ENCODE measurements at places on chromosomes 3 and 15.

GRCh38 chr3:37745076-37745475 is 116.6 kb upstream of the CTDSPL start:
- DNase-seq: no peak

DNA sequence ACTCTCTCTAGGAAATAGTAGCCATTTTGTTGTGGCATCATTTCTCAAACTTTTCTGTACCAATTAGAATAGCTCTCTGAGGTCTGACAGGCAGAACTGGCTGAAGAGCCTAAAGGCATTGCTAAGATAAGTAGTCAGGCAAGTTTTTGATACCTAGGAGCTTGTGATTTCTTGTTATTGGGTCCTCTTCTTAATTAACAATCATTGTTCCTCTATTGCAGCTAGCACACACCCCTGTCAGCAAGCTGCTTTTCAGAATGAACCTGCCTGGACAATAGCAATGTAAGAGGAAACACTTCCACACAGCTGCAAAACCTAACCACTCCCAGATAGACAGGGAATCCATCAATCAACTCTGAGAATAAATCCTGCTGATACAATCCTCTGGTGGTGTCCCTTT is 403.9 kb upstream of the TBL1XR1 start:
- DNase-seq: no peak

DNA sequence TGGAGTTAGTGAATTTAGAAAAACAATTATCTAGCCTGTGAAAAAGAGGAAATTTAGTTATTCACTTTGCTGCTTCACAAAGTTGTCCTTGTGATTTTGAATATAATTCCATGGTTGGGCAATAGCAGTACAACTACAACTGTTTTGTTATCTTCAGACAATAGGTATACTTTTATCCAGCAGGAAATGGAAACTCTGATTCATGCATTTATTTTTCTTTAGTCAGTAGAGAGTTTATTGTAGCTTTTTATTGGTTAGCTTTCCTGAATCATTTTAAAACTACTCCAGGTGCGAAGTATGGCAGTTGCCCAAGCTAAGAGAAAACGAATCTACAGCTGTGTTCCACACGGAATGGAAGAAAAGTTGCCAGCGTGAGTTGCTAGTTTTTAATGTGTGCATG is 80.3 kb downstream of the TM4SF4 start:
- DNase-seq: no peak

DNA sequence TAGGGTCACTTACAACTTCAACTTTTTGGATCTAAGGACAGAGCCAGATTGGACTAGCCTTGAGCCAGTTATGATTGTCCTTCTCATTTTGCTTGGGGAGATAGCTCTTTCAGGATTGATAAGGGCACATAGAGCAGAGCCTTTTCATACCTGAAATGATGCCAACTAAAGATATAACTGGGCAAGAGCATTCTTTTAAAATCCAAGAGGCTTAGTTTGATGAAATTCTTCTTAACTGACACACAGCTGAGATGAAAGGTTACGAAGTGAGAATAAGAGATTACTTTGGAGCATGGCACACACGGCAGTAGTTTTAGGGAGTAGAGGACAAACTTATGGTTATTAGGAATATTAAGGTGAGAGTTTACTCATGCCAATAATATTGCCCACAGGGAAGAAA is 12.7 kb downstream of the CD200 start:
- no peak for DNase-seq

DNA sequence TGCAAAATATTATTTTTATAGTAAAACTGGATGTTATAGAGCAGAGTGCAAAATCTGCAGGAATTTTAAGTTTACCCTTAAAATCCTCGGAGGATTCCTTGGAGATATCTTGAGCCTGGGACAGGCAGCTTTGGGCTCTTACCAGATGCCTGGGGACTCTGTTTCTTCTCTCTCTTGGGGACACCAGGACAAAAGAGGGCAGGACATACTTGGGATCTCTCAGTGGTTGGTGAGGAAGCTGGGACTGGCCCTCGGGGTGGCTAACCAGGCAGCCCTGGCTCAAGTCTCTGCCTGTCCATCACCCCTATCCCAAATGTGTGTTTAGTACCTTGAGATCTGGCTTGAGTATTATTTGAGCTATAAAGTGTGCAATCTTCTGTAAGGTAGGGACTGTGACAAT is 38.6 kb downstream of the TKT start:
- DNase-seq: no peak

GRCh38 chr3:10527295-10528001 is 22.1 kb upstream of the ATP2B2 start:
- DNase-seq: no peak

- no peak for DNase-seq
These were observed 785.5 kb upstream of the ARRDC4 start for GRCh38 chr15:97174886-97175540.

DNA sequence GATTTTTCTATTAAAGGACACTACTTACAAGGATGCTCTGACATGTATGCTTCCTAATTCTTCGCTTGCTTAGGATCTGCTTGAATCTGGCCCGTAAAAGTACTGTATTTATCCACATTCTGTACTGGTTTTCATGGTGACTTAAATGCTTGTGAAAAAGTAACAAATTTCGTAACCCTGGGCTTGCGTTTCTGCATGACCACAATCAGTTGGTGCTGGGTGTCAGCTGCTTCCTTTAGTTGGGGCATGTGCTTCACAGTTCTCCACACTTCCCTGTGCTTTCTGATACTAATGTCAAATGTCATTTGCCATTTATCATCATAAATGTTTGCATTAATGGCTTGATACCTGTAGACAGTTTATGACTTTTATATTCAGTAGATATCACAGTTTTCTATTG is 218.4 kb upstream of the MLF1 start:
- no peak for DNase-seq

DNA sequence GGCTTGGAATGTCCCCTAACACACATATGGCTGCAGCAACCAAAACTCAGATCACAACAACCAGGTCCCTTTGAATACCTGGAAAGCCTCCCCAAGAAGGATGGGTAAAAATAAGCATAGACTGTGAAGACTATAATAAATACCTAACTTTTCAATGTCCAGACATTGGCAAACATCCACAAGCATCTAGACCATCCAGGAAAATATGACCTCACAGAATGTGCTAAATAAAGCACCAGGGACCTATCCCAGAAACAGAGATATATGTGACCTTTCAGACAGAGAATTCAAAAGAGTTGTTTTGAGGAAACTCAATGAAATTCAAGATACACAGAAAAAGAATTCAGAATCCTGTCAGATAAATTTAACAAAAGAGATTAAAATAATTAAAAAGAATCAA is 109.2 kb downstream of the NEDD4 start:
- no peak for DNase-seq

- no peak for DNase-seq
These were observed 222.7 kb downstream of the EFHB start for GRCh38 chr3:19711160-19711782.

DNA sequence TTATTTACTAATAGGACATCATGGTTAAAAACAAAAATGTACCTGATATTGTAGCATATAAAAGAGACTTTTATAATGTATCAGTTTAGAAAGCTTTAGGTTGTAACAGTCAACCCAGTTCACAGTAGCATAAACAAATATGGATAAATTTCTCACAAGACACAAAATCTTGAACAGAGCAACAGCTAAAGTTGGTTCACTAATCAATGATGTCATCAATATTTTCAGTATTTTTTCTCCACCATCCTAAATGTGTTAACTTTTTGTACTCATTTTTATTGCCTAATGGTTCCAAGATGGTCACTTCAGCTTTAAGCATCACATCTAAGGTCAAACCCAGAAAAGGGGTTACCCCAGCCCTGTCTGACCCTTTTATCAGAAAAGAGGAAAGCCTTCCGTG is 21.2 kb upstream of the NRG4 start:
- no peak for DNase-seq

DNA sequence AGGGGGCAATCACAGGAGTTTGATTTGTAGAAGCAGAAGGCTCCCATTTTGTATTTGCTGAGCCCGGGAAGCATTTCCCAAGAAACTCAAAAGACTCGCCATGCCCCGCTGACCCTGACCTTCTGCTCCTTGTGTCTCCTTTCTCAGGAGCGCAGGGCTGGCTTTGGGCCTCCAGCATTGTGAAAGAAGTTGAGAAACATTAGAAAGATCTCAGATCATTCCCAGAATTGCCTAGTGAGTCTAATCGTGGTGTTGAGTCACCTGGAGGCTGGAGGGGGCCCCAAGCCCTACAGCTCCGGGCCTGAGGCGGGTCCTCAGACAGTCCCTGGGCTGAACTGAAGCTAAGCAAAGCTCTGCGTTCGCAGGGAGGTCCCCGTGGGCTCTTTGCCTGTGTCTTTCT is 10.9 kb upstream of the PIGZ start:
- DNase-seq: no peak

DNA sequence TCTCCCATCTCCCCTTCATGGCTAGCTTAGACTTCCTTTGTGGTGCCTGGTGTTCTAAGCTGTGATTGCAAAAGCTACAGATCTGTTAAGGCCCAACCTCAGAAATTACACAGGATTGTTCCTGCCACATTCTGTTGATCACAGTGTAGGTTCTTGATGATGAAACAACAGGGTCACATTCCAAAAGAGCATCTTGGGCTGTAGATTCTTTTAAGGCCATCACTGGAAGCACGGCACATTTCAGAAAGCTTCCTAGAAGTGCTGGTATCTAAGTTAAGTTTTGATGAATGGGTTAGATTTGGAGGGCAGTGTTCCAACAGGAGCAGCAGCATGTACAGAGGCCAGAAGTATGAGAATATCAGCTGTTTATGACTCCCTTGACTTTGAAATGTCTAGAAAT is 107.5 kb upstream of the SKOR1 start:
- no peak for DNase-seq

GRCh38 chr3:171614318-171614921 is 154.2 kb upstream of the TNIK start:
- DNase-seq: no peak

DNA sequence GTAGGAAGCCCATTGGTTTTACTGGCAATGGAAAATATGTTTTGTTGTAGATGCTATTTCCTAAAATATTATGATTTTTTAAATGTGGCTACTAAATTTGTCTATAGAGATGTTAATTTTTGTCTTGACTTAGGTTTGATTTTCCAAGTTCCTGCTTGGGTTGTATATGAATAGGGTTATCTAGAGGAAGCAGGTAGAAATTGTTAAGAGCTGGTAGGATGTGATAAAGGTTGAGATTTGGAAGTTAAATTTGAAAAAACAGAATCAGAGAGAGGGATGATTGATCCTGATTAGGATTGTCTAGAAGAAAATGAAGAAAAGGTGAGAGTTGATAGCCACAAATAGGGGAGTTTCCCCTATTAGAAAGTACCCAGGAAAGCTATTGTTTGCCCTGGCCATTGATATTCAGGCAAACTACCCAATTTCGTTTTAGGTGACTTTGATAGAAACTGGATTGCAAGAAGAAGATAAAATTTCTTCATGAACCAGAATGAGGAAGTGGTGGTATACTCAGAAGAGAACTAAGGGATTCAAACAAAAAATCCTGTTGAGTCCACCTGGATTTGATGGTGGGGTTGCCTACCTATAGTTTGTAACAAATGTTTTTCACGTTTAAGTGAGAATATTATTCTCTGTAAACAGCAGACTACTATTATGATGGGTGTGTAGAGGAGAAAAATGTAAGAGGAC is 91.2 kb upstream of the PHLDB2 start:
- no peak for DNase-seq

GRCh38 chr3:139120086-139121056 is 75.7 kb upstream of the PRR23C start:
- DNase-seq: no peak

- DNase-seq: peak; percentile 50
These were observed 89.3 kb upstream of the C2CD4B start for GRCh38 chr15:62254137-62254934.

- no peak for DNase-seq
These were observed 168.6 kb downstream of the SOX2 start for GRCh38 chr3:181880331-181880730.

DNA sequence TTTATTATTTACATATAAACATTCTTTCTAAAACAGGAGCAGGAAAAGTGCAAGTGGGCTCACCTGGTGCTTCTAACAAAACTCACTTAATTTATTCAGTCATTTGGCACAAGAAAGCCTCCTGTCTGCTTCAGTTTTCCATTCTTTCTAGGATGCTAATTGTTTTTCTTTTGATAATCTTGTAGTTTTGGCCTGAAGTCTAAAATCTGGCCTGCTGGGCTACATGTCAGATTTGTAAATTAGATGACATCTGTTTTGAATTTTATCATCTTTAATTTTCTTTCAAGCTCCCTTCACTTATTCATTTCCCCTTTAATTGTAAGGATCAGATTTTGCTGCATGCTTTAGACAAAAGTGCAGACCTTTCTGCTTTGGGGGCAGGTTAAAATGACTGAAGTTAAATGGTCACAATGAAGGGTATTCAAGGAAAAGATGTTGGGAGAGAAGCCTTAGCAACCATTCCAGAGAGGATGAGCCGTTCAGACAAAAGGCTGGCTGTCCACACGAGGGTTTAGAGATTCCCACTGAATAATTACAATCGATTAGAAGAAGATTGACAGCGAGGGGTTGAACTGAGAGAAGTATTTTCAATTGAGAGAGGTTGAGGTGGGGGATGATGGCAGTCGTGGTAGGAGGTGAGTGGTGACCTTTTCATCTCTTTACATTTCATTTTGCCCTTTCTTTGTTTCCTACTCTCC is 59.9 kb upstream of the PTX3 start:
- DNase-seq: no peak

DNA sequence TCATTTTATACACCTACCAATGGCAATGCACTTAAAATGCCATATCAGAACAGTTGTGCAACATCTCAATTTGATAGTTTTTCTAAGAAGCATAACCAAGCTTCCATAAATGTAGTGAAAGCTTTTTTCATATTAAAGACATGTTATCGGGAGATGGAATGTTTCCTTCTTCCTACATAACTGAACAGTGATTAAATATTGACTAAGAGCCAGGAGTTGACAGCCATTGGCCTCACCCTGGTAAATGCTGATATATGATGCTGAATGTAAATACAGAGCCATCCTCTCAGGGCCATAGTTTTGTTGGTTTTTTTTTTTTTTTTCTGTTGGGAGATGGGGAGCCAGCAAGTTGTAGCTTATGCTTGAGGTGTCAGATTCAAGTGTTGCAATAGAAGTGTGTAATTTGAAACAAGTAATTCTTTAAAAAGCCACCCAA is 203.3 kb upstream of the IL12A start:
- no peak for DNase-seq

DNA sequence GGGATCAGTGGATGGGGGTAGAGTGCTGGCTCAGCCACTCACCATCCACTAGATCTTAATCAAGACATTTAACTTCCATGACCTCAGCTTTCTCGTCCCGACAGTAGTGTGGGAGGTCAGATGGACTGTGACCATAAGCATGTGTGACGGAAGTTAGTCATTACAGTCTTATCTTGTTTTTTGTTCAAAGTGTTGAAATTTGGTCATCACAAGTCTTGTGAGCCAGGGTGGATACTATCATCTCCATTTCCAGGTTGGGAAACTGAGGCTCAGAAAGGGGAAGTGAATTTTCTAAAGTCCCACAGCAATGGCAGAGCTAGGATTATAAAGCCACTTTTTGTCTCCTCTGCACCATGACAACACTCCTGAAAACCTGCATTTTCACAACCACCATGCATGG is 32.0 kb upstream of the ITGA11 start:
- DNase-seq: no peak

GRCh38 chr3:33482111-33482521 is 41.9 kb upstream of the UBP1 start:
- no peak for DNase-seq

GRCh38 chr15:50552238-50552637 is 5.8 kb upstream of the USP50 start:
- no peak for DNase-seq

GRCh38 chr3:47163169-47164006 is 525 bp downstream of the SETD2 start:
- DNase-seq: peak; percentile 38
